Breast epithelium (tissue), 4 donors: ENCODE measurements at places on chromosomes 6 and 20. TPM values are rescaled to one million over a fixed set of nuclear protein-coding genes. Genes with fewer than 3 reads are reported as not detected.

GMNN gene
- 27.2 TPM for total RNA-seq

TUBB1 gene
- not detected for total RNA-seq

GRCh38 chr20:14919501-14920081, 582.2 kb upstream of the FLRT3 start:
- no peak for DNase-seq

RCAN2 gene
- 5.9 TPM for total RNA-seq

DNA sequence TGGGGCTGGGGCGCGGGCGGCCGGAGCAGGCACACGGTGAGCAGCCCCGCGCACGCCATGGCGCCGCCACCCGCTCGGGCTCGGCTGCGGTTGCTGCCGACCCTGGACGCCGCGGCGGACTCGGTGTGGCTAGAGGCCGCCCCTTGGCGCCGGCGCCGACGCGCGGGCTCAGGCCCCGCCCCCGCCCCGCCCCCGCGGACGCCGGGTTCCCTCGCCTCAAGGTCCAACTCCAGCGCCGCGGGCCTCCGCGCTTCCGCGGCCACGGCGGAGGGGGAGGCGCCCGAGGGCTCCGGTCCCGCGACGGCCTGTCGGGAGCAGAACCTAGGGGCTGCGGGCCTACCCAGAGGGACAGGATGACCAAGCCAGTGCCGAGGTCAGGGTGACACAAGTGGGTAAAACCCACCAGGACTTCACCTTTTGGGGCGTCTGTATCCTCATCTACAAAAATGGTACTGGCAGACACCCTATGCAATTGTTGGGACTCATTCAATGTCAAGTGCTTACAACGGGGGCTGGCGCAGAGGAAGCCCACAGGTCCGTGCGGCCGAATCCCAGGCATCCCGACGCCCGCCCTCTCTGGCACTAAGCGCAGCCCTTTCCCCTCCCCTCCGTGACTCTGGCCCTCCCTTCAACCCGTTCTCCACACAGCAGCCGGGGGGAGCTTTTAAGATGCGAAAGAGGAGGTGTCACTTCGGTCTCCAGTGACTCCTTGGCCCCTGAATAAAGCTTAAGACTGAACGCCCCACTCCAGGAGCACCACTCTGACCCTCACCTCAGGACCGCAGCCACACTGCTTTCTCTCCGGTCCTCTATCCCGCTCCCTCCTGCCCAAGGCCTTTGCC, at the start of gene NECAB3:
Gene NECAB3, minus strand, starts transcription at position 135 of the 842 bp plus-strand sequence. Its CDS starts 76 bp downstream, at position 59.
- no peak for DNase-seq

DNA sequence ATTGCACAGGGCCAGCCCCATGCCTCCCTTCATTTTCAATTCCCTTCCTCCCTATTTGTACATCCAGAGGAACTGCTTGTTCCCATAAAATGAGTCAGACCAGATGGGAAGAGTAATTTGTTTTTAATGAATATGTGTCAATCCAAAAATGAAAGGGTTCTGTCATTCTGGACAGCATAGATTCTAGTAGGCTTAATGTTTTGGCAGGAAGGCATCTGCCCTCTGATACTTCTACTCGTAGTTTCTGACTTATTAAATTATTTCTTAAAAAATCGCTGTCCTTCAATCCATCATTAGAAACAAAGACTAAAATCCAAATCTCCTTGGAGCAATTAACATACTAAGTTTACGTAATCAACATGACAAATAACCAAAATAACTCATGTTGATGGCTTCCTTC, 665.5 kb downstream of the TENT5A start:
- no peak for DNase-seq
